Activated B cell treated with CpG ODN at 0.5 μM for 24 hours (primary cell): ENCODE measurements at places on chromosomes 5 and 9.

DNA sequence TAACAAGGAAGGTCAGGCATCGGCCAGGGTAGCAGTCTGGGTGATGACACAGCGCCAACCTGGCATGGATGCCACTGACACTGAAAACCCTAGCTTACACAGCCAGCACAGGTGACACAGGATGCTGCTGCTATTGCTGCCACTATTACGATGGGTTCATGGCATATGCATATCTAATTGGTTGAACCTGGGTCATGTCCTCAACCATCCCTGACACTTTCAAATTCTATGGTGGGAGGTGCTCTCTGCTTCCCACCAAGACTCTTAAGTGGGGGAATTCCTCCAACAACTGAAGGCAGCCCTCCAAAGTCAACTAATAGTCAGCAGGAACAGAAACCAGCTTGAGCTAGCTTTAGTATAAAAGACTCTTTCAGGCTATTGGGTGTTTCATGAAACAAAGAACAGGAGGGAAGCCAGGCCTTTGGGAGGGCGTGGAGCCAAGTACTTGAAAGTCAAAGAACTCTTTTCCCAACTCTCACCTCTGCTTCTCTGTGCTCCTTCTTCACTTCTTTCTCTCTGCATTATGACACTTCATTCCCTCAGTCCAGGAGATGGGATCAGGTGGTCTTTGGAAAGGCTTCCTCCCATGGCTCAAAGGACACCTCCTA lies 21.3 kb downstream of the PTTG1 start:
- DNase-seq, result no peak

DNA sequence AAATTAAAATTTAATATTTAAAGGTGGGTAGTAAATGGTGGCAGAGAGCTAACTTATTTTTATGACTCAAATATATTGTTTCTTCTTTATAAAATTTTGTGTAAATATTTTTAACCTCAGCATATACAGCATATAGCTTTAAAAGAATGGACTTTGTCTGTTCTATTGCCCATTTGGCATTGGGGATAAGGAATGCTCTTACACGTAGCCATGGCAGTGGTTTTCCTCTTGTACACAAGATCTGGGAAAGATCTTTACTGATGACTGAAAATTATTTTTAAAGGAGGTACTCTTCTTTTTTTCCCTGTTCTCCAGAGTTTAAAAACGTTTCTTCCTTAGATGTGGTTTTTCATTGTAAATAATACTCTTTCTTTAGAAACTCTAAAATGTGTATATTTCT lies 75.0 kb downstream of the PBX3 start:
- DNase-seq, result no peak

GRCh38 chr9:97510797-97511654 lies 9.6 kb downstream of the TMOD1 start:
- DNase-seq, result no peak

DNA sequence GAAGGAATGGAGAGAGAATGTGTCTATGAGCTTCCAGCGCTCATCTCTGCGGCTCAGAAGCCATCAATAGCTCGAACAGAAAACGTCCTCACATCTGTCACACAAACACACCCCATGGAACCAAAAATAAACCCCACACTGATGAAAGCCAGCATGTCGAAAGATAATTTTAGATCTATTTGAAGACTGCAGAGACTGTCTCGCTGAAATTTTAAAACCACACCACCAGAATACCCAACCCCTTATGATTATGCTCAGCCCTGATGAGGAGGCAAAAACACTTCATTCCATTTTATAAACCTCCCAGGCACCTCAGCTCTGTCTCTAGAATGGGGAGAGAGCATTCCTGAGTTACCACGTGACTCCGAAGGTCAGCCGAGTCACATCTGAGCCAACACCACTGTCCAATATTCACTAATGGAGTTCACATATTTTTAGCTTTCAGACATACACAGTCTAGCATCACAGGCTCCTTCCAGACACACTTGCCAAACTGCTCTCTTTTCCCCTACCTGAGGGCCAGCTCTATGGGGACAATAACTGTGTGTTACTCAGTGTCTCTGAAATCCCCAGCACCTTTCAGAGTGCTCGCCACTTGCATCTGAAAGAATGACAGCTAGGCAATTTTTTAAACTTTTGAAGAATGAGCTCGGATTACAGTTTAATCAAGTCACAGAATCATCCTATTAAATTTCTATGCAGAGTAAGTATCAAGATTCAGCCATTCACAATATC lies 63.2 kb downstream of the SERINC5 start:
- DNase-seq, result no peak

DNA sequence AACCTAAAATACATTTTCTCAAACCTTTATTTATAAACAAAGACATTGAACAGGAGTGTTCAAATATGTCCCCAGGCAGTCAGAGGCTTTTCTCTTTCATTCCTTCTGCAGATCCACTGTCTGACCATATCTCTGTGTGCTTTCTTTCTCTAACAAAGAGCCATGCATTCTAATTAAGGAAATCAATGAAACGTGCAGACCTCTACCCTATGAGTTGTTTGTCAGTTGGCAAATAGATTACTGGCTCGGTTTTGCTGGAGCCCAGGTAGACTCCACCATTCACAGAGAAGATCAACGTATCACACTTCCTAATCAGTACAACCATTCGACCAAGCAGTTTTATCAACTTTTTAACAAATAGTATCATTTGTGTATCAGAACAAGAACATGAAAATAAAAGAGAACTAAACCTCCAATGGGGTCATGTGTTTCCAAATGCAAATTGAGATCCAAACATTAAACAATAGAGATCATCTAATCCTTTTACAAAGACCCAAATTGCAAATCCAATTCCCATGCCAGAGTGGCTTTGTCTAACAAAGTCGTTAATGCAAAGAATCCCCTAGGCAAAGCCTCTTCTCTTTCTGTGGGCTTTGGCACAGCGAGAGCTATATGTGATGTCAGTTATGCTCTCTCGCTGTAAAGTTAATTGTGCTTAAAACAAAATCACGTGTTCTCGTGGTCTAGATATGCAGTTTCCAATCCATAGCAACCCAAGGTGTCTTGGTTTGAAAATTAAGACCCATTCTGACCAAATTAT lies 16.8 kb downstream of the KLF4 start:
- DNase-seq, result no peak

- no peak for DNase-seq
Measured at GRCh38 chr5:77200663-77201062, 9.8 kb upstream of the PDE8B start.

- no peak for DNase-seq
Measured at GRCh38 chr5:149388498-149389190, 9.6 kb upstream of the IL17B start.

GRCh38 chr5:176319827-176320554 lies 41.6 kb downstream of the KIAA1191 start:
- no peak for DNase-seq
